Head of caudate nucleus (tissue), 42 donors: ENCODE measurements at places on chromosomes 16 and 17.

DNA sequence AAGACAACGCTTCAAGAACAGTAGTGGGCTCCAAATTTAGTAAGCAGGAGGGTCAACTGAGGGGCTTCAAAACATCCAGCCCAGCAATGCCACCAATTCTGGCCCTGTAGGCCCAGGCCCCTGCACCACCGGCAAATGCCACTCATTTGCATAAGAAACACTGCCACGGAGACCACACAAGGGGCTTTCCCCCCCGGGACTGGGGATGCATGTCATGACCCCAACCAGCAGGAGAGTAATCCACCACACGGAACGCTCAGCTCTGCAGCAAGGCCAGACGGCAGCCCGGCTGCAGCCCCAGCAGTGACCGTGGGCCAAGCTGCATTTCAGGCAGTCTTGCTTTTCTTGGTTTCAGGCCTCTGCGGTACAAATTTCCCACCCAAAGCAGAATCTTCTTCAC is 14.1 kb downstream of the TMEM11 start:
- no peak for DNase-seq

DNA sequence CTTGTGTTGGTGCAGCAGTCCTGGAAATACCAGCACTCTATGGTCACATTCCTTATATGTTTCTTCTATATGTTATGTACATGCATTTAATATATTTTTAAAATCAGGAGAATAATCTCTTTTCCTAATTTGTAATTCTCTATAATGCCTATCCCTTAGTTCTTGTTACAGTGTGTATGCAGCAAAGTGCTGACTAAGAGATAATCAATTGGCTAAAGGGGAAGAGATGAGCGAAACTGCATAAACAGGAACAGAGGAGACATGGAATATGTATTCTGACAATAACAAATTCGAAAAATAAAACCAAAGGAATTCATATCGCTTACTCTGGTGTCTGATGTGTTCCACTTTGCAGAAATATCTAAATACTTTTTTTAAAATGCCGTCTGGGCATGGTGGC is 41.7 kb downstream of the SYNRG start:
- no peak for DNase-seq

DNA sequence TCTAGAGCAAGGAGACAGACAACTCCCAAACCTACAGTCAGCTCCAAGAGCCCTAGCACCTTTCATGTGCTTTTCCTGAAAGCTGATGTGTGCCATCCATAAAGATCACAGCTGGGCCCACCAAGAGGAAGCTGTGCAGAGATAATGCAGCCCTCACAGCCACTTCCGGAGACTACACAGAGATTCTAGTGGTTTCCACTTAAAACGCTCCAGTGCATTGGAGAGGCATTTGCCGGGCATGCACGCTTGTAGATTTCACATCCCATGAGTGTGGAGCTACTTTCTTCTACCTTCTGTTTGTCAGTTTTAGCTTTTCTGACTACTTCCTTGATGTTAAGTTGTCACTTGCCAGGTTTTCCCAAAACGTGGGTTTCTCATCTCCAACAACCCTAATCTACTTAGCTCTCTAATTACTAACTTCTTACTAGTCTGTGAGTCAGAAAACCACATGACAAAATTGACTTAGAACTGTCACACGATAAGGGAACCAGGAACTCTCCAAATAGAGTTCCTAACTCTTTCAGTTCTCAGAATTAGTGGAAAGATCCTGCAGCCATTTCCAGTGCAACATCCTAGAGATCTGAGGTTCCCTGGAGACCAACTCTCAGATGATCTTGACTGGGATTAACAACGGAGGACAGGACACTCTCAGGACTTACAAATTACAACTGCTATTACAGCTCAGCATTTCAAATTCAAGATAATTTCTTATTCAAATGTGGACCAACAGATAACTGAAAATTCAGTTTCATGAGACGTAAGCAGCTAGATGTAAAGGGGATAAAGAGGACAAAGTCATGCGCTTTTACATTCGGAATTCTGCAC is 28.6 kb downstream of the PMP22 start:
- DNase-seq: no peak

DNA sequence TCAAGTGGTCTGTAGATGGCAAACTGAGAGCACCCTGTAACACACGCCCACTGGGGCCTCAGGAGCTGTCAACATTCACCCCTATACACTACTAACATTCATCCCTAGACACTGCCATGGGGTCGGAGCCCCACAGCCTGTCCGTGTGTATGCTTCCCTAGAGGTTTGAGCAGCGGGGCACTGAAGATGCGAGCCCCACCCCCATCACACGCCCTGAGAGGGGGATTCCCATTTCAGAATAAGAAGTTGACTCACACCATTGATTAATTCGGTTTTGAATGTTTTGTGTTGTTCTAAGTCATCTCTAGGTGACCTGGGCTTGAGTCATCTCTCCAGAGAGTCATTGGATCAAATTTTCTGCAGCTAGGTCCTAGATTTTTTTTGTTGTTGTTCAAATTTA is 37.3 kb upstream of the MMD start:
- DNase-seq: no peak

DNA sequence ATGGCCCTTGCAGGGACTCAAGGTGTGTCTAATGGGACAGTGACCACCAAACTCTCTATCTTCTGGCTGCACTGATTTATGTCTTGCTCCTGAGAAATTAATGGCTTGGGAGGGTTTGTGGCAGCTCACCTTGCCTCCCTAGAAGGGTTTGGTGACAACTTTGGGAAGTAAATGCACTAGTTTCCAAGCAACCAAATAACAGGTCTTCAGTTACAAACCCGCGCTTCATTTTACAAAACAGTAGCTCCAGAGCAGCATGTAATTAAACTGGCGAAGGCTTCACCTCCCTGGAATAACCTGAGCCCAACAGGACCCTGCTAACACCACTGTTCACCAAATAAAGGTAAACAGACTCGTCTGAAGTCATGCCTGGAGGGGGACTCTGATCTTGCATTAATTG is 318.3 kb downstream of the SLC39A11 start:
- no peak for DNase-seq

DNA sequence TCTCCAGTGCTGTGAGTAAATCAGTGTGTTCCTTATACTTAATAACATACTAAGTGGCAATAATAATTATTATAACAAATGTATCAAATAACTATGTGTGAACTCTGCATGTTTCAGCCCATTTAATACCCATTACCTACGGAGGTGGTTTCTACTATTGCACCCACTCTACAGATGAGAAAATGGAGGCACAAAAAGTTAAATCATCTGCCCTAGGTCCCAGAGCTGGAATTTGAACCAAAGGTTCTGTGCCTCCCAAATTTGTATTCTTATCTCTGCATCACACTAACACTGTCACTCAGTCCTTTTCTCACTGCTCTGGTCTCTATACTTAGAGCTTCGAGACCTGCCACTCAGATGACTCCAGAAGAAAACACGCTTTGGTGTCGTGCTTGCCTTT is 417.0 kb downstream of the MAF start:
- no peak for DNase-seq

- no peak for DNase-seq
Measured at GRCh38 chr17:40317345-40317873, 8.4 kb downstream of the RARA start.

- DNase-seq: no peak
Measured at GRCh38 chr16:50699326-50700159, 6.1 kb downstream of the NOD2 start.

DNA sequence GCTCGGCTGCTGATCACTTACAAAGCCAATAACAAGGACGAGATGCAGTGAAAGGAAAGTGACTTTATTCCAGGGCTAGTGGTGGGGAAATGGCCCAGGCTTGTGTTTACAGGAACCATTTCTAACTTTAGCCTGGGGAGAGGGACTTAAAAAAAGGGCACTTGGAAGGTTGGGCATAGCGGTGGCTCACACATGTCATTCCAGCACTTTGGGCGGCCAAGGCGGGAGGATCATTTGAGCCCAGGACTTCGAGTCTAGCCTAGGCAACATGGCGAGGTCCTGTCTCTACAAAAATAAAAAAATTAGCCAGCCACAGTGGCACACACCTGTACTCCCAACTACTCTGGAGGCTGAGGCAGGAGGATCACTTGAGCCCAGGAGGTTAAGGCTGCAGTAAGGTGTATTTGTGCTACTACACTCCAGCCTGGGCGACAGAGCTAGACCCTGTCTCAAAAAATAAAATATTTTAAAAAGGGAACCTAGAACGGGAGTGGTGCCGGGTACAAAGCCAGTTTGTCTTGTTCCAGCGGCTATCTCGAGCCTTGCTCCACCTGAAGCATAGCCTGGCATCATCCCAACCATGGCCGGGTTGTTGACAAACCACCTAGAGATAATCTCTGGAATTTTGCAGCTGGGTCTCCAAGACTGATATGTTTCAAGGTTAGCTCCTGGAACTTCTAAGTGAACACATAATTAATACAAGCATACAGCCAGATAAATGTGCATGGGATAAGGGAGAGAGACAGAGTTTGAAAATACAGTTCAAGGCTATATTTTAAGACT is 5.7 kb upstream of the TVP23A start:
- no peak for DNase-seq

DNA sequence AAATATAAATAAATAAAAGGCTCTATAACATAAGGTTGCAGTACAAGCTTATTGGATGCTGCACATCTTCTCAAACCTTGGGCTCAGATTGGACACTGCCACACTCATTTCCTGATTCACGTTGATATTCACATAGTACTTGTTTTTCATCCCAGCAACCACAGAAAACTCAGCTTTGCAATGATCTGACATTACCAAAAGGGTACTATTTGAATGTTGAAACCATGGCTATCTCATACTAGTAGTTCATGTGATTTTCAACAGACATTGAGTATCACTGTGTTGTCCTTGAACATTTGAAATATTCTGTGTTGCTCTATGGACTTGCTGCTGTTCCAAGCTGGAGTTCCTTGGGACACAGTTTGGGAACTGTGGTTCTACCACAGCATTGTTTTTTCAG is 14.0 kb upstream of the DDX52 start:
- DNase-seq: no peak

GRCh38 chr16:63216696-63217423 is 1180.6 kb upstream of the CDH8 start:
- DNase-seq: no peak

GRCh38 chr17:4880857-4881256 is 18.5 kb upstream of the C17orf107 start:
- no peak for DNase-seq

DNA sequence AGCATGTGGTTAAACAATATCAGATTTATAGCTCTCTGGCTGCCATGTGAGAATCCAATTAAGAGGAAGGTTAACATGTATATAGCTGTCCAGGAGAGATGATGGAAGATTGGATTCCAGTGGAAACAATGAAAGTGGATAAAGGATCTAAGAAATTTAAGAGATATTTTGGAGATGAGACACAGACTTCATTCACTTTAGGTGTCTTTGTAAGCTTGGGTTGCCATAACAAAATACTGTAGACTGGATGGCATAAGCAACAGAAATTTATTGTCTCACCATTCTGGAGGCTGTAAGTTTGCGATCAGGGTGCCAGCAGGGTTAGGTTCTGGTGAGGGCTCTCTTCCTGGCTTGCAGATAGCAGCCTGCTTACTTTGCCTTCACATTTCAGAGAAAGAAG is 155.9 kb upstream of the MYOCD start:
- no peak for DNase-seq

GRCh38 chr16:23403547-23403946 is 49.4 kb downstream of the COG7 start:
- no peak for DNase-seq

DNA sequence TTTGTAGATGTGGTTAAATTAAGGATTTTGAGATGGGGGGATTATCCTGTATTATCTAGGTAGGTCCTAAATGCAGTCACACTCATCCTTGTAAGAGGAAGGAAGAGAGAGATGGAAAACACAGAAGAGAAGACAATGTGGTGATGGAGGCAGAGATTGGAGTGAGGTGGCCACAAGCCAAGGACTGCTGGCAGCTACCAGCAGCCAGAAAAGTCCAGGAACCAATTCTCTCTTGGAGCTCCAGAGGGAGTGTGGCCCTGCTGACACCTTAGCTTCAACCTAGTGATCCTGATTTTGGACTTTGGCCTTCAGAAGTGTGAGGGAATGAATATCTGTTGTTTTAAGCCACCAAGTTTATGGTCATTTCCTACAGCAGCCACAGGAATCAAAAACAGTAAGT is 18.0 kb downstream of the MAPT start:
- no peak for DNase-seq

DNA sequence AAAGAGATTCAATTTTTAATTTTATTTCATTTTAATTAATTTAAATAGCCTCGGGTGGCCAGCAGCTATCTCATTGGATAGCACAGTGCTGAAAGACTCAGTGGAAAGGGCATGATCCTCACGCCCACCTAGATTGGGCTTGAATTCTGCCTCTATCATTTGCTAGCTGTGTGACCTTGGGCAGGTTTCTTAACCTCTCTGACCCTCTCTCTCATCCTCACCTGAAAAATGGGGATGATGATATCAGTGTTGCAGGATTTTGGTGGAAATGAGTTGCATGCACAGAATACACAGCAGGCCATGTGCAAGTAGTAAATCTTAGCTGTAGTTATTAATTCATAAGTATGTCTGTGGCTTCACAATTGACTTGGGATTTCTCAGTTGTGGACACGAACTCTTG is 272.4 kb upstream of the XYLT1 start:
- DNase-seq: no peak

- DNase-seq: no peak
Measured at GRCh38 chr16:27980076-27980775, 83.3 kb downstream of the GSG1L start.

- no peak for DNase-seq
Measured at GRCh38 chr17:70344386-70345060, 175.2 kb downstream of the KCNJ2 start.
